Activated gamma-delta T cell treated with Interleukin-2 at 50 U/mL for 16 hours (primary cell): ENCODE measurements at places on chromosomes 2 and 18.

DNA sequence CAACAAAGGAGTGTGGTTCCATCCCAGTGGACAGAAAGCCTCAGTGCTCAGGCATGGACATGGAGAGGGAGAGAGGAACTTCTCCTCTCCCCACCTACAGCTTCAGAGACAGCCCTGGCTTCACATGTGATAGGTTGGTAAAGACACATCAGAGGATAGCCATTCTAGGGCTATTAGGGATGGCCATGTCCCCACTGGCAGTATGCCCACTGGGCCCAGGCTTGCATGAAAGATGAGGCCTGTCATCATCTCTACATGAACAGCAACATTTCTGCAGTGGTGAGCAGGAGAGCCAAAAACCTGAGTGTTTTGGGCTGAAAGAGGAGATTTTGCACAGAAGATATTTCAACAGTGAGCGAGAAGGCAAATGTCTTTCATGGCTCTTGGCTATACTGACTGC lies 517.2 kb downstream of the NR4A2 start:
- DNase-seq: no peak

- DNase-seq: no peak
These were observed 40.1 kb downstream of the KCMF1 start for GRCh38 chr2:85011098-85011497.

- peak; percentile 55 for DNase-seq
These were observed 136.8 kb downstream of the SMAD7 start for GRCh38 chr18:48813833-48814489.

DNA sequence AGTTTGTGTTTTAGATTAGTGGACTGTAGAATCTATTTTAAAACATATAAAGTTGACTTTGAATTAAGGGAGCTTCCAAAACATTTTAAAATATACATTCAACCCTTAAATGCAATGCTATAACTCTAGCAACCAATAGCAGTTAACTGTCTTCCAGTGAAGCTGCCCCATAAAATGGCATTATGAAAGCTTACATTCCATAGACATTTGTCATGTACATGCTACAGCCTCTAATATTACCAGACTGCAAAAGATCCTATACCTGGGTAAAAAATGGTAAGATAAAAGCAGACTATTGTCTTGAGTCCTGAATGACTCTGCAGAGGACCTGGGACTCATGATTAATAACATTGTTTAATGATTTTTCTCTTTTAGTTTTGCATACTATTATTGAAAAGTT lies 489.4 kb downstream of the LRP1B start:
- DNase-seq: no peak

DNA sequence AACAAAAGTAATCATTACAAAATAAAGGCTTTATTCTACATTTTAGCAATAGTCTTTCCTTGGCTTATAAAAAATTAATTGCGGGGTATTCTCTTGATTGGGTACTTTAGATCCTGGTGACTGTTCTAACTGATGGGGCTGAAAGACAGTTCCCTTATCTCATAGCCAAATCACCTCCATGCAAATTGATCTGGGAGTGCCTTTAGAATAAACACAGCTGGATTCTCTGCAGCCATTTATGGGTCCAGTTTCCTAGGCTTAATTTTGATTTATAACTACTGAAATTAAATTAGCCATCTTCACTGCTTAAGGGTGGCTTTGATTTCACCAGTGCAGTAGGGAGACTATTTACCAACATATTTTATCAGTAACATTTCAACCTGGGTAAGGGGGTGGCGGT lies 337.1 kb downstream of the NRXN1 start:
- DNase-seq: no peak

GRCh38 chr2:207749873-207750272 lies 19.8 kb downstream of the FZD5 start:
- no peak for DNase-seq

DNA sequence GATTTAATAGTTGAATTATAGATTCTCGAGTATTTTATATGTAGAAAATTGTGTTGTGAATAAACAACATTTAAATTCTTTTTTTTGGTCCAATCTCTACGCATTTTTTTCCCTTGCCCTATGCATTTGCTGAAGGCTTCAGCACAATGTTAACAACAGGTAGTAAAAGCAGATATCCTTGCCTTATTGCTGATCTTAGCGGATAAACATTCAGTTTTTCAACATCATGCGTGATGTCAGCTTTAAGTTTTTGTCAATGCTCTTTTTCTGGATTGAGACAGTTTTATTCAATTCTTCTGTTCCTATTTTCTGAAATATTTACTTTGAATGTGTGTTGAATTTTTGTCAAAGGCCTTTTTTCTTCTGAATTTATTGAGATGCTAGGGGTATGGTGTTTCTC lies 11.6 kb upstream of the OR6B3 start:
- DNase-seq: no peak

GRCh38 chr2:231539991-231540390 lies 9.7 kb upstream of the NMUR1 start:
- no peak for DNase-seq

DNA sequence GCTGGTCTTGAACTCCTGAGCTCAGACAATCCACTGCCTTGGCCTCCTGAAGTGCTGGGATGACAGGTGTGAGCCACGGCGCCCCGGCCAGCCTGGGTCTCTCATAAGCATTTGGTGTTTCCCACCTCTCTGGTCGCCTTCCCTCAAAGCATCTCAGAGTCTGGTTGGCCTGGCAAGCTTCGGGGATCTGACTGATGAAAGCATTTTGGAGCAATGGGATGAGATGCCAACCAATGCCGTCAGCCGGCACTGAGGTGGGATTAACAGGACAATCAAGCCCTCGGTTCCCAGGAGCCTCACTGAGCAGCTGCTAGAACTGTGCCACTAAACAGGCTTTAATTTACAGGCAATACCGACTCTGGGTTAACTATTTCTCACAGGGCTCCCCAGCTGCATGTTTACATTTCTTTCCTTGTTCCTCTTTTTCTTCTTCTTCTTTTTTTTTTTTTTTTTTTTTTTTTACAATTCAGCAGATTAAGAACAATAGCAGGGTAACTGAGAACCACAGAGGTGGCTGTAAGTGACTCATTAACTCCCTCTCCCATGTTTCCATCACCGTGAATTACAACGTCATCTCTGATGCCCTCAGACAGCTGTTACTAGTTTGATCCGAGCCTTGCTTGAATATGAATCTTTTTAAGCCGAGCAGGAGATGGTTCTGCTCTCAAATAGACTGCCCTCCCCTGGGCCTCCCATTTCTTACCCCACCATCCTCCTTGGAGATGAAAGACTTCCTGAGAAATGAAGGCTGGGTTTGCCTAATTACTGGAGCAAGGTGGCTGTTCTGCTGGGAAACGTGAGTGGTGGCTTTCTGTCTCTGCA lies 37.9 kb downstream of the ODC1 start:
- no peak for DNase-seq

DNA sequence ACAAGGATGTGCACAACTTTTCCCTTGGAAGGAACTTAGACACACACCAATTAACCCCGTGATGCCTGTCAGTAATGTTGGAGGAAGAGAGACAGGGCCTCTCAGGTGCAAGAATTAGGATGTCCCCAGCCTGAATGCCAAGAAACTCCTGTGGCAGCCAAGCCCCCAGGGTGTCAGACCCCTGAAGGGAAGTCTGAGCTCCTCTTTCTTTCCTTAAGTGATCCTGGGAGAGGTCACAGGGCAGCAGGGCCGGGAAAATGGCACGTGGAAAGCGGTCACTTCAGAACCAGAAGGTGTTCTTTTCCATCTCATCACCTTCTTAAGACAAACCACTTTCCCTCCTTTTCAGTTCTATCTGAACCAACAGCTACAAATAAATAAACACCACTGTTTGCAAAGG lies 185.9 kb downstream of the ANAPC1 start:
- DNase-seq: no peak

DNA sequence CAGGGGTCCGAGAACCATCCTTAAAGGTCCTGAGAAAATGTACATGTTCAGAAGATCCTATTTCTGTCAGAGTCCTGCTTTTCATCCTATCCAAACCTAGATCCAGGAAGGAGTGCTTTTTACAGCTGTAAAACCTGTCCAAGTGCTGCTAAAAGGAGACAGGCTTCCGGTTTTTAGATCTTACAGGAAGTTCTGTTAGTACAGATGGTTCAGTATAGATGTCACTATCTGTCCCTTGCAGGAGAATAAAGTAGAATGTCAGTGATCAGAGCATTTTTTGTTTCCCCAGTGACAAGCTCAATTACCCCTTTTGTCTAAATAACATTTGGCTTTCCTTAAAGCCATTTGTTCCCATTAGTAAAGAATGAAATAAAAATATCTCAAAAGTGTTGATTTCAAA lies 98.3 kb downstream of the NRP2 start:
- no peak for DNase-seq
